ENCODE measurements at places on chromosomes 11 and 22.
A peak's percentile ranks its signal among the peaks of the same experiment; 100 is the strongest.

GRCh38 chr11:16993495-16993894, 20.7 kb downstream of the PLEKHA7 start:
- no peak for DNase-seq

DNA sequence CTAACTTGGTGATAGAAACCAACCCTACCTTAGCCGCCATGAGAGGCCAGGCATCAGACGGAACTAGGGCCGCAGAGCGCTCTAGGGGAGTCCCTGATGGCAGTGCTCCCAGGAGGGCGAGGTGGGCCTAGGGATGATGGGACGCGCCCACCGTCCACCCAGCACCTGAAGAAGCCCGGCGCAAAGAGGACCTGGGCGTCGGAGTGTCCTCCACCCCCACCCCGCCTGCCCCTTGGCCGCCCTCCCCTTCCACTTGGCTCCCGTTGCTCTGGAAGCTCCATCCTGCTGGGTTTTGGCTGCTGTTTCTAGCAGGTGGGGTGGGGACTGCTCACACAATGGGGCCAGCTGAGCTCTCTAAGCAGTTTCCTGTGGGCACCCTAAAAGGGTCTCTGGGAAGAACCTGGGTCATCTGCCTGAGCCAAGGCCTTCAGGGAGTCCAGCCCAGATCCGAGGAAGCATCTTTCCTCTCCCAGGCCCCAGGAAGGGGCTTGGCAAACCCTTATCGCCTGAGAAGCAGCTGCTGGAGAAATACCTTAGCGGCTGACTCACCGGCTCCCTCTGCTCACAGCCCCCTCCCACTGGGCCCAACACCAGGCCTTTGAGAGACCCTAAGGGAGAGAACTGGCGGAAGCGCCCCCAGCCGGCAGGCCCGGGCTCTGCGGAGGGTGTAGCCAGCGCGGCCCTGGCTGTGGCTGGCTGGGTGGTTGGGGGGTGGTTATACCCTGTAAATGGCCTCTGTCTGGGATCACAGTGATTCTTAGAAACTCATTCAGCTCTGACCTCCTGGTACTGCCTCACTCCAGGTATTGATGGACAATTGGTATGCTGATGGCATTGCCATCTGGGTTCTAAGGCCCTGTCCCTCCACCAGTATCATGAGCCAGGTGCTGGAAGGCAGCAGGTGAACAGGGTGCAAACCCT, 19.3 kb downstream of the CREB3L1 start:
- peak; percentile 42 for DNase-seq

DNA sequence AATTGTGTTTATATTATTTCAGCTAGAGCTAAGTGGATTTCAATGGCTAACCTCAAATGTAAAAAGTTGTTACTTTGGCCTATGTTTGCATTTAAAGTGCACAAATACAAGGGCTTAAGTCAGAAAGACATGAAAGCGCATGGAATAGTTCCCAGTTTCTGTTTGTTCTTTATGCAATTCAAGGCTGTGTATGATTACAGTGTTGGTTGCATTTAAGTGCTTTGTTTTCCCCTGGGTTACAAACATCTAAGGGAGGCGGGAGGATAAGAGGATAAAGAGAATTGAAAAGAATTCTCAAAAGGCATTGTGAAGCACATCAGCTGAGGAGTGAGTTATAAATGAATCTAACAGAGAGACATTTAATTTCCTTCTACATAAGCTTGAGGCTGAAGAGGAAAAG, 453.4 kb downstream of the NTM start:
- DNase-seq, result no peak

DNA sequence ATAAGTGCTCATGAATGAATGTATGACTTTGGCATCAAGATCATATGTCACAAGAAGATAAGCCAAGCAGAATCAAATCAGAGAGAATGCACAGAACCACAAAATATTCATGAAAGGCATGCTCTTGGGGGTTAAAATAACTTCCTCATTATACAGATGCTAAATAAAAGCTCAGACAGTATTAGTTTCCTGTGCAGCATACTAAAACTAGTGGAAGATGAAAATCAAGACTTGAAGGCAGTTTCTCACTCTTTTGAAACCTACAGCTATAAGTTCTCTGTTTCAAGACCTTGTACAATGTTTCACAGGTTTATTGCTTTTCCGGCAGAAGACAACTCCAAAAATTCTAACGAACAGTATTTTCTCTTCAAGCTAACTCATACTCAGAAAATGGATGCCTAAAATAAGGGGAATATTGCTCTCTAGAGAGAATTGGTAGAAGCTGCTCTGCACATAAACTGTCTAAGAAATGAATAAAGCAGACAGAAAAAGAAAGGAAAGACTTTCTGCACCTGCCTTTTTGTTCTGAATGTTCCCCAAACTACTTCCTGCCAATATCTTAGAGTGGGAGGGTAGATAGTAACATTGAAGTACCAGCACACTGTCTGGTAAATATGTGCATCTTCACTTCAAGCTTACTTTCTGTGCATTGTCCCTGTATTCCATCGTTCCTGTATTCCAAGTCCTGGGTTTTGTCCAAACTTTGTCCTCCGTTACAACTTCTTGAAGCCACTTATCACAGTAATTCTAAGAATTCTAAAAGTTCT, 639.4 kb upstream of the FAT3 start:
- DNase-seq, result no peak

DNA sequence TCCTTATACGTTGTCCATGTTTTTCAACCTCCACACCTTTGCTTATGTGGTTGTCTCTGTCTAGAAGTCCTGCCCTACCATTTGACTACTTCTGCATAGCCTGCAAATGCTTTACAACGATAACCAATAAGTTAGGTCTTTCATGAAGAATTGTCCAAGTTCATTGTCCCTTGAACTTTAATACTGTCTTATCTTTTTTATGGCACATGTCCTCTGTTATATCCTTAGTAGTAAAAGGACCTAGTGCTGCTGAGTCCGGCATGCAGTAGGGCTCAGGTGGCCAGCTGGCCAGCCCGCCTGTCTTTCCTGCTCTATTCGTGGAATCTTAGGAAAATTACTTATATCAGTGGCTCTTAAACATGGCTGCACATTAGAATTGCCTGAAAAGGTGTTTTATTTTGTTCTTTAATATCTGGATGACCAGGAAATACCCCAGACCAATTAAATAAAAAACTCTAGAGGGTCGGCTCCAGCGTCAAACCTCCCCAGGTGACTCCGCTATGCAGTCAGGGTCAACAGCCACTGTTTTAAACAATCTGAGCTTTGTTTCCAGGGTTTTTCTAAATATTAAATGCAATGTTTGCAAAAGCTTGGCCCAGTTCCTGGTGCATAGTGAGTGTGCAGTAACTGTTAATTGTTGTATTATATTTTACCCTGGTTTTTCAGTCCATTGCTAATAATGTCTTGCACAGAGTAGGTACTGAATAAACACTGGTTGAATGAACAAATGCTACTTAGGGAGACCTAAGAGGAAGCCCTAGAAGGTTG, 64.6 kb upstream of the SESN3 start:
- no peak for DNase-seq

- no peak for DNase-seq
Observed at GRCh38 chr11:57491371-57492061, 24.0 kb downstream of the SLC43A1 start.

- DNase-seq, result no peak
Observed at GRCh38 chr11:6387811-6388599, 2.3 kb upstream of the SMPD1 start.

DNA sequence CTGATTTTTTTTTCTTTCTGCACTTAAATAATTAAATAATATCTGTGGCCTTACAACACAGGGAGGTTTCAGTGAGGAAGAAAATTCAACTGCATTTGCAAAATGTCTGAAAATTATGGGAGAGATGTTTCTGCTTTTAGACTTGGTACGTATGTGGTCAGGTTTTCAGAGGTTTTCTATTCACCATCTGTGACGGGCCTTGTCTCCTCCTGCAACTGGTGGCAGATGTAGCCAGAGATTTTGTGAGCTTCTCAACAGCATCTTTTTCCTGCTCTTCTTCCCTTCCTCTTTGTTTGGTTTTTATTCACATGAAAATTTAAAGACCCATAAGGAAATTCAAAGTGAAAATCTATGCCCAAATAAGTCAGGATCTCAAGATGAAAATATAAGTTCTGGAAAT, 38.3 kb downstream of the ZBTB16 start:
- DNase-seq, result no peak

- peak; percentile 74 for DNase-seq
Observed at GRCh38 chr11:36164506-36165250, 124.5 kb downstream of the COMMD9 start.

- DNase-seq, result no peak
Observed at GRCh38 chr11:13105237-13105844, 96.2 kb downstream of the RASSF10 start.

All from NCI-H446 treated with DMSO at 0.1 percent for 48 hours (cell line).